H7 (cell line): ENCODE measurements at places on chromosomes 12 and 14. TPM values are rescaled to one million over a fixed set of nuclear protein-coding genes. Genes with fewer than 3 reads are reported as not detected.

The POU6F1 gene
- total RNA-seq: 8.3 and 11.8 TPM in 2 replicates

The CLEC4D gene
- total RNA-seq: 0.07 TPM in 1 of 2 replicates, not detected in the other

DNA sequence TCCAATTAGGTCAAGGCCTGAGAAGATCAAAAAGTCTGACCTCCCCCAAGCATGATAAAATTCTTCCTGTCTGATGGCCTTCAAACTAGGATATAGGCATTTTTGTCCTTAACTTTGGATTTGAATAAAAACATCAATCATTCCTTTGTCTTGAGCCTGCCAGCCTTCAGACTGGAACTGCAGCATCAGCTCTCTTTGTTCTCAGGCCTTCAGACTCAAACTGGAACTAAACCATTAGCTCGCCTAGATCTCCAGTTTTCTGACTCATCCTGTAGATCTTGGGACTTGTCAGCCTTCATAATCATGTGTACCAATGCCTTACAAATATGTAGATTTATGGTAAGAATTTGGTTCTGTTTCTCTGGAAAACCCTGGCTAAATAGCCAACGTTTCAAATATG, 721.7 kb downstream of the GALC start:
- no peak for DNase-seq

GRCh38 chr12:114662512-114663177, 21.3 kb downstream of the TBX3 start:
- DNase-seq: peak; percentile 67

DNA sequence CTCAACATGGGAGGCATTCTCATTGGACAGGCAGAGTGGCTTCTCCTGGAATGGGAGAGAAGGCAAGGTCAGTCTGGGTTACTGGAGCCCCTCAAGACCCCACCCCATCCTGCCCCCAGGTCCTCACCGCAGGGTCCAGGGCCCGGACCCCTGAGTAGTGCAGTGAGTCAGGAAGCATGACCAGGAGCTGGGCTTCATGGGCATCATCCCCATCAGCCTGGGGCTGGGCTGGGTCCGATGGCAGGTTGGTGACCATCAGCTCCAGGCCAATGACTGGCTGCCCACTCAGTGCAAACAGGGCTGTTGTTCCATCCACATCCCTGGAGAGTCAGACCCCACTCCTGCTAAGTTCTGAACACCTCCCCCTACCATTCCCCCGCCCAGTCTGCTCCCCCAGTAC, 13.1 kb downstream of the ITGA7 start:
- DNase-seq: peak; percentile 22

DNA sequence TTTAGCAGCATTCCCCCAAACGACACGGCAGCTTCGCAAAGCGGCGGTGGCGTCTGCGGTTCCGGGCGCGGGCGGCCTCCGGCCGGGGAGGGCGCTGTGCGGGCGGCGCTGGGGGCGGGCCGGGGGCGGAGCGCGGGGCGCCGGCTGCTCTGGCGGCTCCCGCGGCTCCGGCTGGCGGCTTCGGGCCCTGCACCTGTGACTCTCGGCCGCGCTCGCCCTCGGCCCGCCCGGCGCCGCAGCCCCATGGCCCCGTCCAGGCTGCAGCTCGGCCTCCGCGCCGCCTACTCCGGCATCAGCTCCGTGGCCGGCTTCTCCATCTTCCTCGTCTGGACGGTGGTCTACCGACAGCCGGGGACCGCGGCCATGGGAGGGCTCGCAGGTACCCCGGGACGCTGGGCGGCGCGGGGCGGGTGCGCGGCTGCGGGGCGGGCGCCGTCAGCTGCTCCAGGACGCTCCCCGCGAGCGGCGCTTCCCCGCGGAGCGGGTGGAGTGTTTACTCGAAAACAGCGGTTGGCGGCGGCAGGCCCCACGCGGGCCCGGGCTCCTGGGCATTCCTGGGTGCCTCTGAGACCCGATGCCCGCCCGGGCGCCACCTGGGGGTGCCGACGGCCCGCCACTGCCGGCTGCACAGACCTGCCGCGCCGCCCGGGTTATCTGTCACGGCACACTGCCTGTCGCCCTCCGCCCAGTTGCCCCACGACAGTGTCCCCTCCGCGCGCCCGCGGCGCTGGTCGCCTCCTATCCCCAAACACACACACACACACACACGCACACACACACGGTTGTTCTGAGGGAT, at the start of gene SLC48A1:
Gene SLC48A1, plus strand, starts transcription at position 177 of the 796 bp plus-strand sequence. Its CDS starts 67 bp downstream, at position 244.
- DNase-seq: peak; percentile 98

GRCh38 chr12:8829125-8829518, 6.7 kb downstream of the A2ML1 start:
- DNase-seq: no peak
